ENCODE measurements at places on chromosomes 1 and 21.

- no peak for DNase-seq
Measured at GRCh38 chr1:161166669-161167548, 683 bp downstream of the PPOX start.

DNA sequence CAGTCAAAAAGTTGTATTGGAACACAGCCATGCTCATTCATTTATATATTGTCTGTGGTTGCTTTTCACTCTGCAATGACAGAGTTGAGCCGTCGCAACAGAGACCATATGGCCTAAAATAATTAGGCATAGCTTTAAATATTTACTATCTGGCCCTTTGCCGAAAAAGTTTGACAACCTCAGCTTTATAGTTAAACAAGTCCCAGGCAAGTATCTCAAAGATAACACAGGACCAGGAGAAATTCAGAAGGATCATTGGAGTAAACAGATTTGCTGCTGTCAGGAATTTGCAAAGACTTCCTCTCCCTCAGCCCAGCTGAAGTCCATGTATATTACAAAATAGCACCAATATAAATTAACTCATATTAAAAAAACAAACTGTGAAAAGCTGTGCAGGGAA, 34.4 kb downstream of the NID1 start:
- DNase-seq = no peak

DNA sequence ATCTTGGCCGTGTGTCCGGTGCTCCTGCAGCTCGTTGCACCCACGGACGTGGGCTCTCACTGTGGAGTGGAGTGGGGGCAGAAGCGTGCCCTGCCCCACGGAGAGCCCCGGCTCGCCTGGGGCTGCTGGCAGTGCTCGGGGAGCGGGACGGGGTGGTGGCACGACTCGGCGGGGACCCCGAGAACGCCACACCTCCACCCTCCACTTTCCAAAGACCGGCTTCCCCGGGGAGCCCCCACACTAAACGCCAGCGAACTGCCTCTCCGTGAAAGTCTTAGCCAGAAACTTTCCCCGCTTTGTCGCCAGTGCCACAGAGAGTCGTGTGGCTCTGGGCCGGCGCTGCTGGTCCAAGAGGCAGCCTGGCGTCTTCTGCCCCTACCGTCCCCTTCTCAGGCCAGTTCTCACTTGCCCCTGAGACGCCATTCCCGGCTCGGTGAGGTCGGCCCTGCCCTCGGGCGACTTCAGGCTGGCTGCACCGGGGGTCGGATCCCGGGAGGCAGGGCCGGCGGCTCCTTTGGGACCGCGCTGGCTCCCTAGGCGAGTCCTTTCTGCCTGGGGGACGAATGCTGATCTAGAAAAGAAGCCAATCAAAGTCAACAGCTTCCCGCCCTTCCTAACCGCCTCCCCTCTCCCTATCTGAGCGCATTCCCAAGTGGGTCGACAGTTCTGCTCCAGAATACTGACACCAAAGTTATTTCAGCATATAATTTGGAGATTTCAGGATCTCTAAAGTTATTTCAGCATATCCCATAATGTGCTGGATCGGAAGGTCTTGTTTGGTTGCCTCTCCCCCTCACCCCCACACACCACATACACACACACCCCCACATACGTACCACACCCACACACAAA, 2.6 kb upstream of the SAMD13 start:
- peak; percentile 16 for DNase-seq

DNA sequence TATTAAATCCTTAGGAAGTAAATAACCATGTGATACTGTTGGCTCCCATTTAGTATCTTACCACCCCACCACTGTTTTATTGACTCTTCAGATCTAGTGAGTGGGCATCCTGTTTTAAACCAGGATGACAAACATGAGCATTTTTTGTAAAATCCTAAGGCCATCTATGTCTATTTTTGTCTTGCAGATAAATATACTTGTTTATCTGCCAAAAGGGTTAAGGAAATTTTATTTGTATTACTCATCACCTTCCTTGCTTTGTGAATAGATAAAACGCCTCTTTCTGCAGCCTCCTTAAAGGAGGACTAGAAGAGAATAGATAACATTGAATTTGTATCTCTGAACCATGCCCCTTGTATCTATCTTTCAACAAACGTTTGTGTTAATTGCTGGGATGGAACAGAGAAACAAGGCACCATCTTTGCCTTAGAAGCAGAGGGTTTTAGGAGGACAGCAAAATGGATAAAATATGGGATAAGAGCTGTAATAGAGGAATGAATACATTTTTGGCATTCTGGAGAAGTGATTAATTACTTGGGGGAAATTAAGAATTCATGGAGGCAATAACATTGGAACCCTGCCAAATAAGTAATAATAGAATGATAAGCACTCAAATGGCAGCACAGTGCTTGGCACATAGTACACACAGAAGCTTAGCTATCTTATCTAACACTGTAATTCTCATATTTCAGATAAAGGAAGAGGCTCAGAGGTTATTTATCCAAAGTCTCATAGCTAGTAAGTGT, 14.7 kb downstream of the YTHDF2 start:
- DNase-seq = no peak

DNA sequence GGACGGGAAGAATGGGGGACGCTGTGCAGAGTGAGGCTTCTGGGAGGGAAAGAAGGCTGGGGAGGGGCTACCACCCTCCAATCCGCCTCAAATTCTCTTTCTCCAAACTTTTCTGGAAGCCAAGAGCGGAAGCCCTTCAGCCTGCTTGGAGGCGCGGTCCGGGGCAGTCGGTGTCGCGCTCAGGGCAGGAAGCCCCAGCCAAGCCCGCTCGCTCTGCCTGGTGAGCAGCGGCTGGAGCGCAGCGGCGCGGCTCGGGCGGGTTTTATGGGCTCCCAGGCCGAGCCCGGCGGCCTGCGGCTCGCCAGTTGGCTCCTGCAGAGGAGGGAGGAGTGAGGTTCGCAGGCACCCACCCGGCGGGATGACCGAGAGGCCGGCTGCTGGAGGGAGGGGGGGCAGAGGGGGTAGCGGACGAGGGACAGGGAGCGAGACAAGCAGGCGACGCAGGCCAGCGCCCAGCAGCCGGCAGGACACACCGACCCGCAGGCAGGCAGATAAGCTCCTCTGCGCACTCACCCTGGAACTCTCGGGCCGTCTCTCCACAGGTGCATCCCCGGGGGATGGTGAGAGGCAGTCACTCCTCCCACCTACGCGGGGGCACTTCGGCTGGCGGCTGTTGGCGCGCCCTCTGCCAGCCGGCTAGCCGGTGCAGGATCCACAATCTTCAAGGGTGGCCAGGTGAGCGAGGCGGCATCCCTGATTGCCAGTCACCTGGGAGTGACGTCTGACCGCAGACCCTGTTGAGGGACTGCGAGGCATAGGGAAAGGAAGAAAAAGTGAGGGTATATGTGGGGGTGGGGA, at the start of gene AVPR1B:
AVPR1B (minus strand) TSS at position 238 of the 798 bp plus-strand sequence. CDS start 498 bp downstream, outside the sequence.
- no peak for DNase-seq

- DNase-seq = no peak
Measured at GRCh38 chr1:30670240-30671060, 52.9 kb downstream of the MATN1 start.

- DNase-seq = no peak
Measured at GRCh38 chr1:54474310-54475251, 68.4 kb upstream of the SSBP3 start.

DNA sequence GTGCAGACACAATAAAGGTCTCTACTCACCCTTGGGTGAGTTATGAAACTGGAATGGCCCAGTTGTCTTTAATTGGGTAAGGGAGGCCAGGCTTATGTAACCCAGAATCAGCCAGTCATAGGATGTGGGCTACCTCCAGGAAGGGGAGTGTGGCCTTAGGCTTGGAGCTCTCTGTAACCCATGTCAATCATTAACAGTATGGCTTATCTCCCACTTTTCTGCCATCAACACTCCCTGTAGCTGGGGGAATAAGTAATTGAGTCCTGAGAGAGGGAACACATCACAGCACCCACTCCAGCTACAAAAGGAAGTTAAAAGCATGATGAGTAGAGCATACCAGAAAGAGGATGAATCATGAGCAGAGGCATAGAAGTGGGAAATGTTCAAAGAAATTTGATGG, 327.0 kb upstream of the DUSP10 start:
- no peak for DNase-seq

DNA sequence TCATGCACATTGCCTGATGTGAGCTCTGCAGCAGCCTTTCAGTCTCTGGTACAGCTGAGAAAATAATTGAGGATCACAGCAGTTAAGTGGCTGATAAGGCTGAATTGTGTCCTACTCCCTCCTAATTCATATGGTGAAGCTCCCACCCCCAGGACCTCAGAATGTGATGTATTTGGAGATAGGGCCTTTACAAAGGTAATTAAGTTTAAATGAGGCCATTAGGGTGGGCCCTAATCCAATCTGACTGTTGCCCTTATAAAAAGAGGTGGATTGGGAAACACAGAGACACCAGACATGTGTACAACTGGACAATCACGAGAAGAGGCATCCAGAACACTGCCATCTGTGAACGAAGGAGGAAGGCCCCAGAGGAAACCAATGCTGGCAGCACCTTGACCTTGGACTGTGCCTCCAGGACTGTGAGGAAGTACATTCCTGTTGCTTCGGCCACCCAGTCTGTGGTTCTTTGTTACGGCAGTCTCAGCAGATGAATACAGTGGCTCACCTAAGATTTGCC, 148.1 kb downstream of the TRABD2B start:
- DNase-seq = no peak

DNA sequence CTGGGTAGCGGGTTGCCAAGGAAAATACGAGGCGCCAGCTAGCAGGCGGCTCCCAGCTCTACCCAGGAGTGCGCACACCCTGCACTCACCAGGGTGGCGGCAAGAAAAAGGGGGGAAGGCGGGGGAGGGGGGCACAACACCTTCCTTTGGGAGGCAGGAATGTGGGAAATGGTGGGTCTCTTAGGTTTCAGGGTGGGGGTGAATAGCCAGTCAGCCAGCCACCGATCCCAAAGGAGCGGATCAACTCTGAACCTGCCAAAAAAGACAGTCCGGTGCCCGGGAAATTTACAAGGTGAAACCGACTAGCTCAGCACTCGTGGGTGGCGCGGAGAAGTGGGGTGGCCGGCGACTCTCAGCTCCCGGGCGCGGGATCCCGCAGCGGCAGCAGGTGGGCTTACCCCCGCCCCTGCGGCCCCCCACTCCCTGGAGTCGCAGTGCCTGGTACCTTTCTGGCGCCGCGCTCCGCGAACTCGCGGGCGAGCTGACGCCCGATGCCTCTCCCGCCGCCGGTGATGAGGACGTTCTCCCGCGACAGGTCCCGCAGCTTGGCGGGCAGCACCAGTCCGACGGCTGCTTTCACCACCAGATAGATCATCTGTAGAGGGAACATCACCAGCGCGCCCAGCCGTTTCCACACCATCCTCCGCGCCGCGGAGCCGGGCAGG, 1.2 kb downstream of the DHRS3 start:
- peak; percentile 8 for DNase-seq

- DNase-seq = peak; percentile 72
Measured at GRCh38 chr1:87131809-87132283, 196.8 kb upstream of the LMO4 start.

- no peak for DNase-seq
Measured at GRCh38 chr1:156910309-156910782, 10.1 kb upstream of the LRRC71 start.

GRCh38 chr1:243253211-243253925, 1.7 kb downstream of the CEP170 start:
- DNase-seq = no peak

- DNase-seq = no peak
Measured at GRCh38 chr21:21412096-21412495, 413.9 kb downstream of the NCAM2 start.

GRCh38 chr1:63261736-63262458, 60.5 kb upstream of the FOXD3 start:
- no peak for DNase-seq

DNA sequence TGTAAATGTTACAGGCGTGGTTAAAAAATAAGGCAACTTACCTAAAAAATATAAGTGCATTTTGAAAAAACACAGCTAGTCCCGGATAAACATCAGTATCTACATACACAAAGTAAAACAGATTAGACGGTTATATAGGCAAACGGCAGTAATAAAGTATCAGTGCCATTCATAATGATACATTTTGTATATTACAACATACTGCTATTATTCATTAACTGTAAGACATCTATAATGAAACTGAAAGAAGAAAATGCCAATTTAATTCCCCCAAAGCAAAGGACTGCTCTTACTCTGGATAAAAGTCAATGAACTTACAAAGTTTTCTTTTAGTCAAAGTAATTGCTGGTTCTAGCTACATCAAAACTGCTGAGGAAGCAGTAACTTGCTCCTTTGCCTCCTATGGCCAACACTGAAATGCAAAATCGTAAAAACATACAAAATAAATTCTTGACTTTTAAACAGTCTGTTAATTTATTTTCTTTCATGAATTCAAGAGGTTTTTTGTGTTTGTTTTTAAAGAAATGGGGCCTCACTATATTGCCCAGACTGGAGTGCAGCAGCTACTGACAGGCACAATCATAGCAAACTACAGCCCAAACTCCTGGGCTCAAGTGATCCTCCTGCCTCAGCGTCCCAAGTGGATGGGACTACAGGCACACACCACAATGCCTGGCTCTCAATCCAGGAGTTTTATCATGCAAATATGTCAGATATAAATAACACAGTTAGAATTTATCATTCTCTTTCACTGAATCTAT, 23.9 kb downstream of the TMEM50B start:
- no peak for DNase-seq

DNA sequence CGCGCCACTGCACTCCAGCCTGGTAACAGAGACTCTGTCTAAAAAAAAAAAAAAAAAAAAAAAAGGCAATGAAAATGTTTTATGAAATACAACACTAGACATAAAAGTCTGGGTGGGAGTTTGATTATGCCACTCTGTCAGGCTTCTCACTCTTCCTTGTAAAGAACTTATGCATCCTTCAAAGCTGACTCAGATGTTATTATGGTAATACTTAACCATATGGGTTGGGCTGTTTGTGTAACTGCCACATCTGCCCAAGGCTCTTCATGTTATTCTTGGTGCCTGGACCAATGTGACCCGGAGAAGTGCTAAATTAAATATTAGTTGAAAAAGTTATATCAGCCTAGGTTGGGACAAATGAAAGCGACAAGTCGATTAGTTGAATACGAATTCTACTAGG, 23.8 kb downstream of the FAM89A start:
- no peak for DNase-seq

GRCh38 chr1:175089136-175089718, 21.6 kb downstream of the TNN start:
- DNase-seq = no peak

- no peak for DNase-seq
Measured at GRCh38 chr1:22773981-22774832, 63.6 kb downstream of the EPHB2 start.

GRCh38 chr1:159077120-159077961, 775 bp upstream of the AIM2 start:
- no peak for DNase-seq

GRCh38 chr1:106747232-106747631, 309.2 kb upstream of the PRMT6 start:
- no peak for DNase-seq

DNA sequence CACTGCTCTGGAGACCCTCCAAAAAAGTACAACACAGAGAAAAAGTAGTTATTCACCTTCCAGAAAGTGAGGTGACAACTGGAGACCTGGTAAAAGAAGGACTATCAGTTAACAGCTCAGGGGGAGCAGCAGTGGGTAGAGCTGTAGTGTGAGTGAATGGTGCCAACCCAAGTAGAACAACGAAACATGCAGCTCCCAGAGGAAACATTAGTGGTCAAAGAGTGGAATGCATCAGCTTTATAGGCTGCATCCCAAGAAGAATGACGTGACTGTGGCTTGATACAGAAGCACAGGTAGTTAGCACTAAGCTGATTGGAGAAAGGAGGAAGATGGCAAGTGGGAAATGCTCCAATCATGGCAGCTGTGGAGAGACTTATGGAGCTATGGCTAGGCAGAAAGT, 275.7 kb upstream of the CAMK1G start:
- no peak for DNase-seq

GRCh38 chr1:145786271-145786670, 37.6 kb downstream of the RNF115 start:
- no peak for DNase-seq

- no peak for DNase-seq
Measured at GRCh38 chr1:27049607-27050006, 37.0 kb upstream of the TENT5B start.

All from stimulated activated naive CD4-positive, alpha-beta T cell (primary cell).